ENCODE measurements at places on chromosomes 5 and 9.

GRCh38 chr5:68450245-68450852, 234.8 kb downstream of the PIK3R1 start:
- DNase-seq = no peak

DNA sequence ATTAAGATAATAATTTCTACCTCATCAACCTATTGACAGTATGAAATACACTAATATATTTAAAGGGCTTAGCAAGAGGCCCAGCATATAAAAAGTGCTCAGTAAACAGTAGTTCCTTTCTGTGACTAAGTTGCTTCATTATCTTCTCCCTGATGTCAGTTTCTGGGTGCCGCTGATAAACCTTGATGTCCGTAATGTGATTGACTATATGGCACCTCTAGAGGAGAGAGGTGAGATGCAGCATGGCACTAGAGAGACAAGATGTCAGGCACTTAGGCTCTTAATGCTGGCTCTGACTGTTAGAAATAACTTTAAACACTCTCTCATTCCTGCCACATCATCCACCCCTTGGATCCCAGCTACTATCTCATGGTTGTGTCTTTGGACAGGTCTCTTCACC, 455.9 kb upstream of the KLF4 start:
- DNase-seq = no peak

DNA sequence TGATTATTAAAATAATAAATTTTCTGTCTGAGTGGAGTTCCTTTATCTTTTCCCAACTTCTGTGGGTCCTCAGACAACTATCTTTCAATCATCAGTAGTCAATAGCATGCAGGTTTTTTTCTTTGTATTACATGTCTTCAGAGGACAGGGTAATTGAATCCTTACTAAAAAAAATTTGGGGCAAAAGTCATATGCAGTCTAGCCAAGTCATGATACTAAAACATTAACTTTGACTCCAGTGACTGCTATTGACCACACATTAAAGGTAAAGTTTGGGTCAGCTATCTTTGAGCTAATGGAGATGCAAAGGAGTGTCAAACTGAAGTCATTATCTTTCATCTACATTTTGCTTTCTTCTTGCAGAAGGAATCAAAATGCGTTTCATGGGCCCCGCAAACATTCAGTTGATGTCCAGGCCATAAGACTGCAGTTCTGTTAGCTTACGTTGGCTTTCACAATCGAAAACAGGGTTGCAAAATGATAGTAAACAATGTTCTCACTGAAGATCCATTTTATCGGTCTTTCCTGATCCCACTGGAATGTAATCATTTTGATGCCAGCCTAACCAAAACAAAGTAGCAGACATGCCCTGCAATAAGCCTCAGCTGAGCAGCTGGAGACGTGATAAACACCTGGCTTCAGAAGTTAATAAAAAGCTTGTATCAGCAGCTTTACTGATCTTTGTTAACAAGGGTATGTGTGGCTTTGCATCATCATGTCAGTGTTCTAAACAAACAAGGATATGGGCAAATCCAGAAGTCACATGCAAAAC, 186.1 kb upstream of the PRLR start:
- DNase-seq = no peak

DNA sequence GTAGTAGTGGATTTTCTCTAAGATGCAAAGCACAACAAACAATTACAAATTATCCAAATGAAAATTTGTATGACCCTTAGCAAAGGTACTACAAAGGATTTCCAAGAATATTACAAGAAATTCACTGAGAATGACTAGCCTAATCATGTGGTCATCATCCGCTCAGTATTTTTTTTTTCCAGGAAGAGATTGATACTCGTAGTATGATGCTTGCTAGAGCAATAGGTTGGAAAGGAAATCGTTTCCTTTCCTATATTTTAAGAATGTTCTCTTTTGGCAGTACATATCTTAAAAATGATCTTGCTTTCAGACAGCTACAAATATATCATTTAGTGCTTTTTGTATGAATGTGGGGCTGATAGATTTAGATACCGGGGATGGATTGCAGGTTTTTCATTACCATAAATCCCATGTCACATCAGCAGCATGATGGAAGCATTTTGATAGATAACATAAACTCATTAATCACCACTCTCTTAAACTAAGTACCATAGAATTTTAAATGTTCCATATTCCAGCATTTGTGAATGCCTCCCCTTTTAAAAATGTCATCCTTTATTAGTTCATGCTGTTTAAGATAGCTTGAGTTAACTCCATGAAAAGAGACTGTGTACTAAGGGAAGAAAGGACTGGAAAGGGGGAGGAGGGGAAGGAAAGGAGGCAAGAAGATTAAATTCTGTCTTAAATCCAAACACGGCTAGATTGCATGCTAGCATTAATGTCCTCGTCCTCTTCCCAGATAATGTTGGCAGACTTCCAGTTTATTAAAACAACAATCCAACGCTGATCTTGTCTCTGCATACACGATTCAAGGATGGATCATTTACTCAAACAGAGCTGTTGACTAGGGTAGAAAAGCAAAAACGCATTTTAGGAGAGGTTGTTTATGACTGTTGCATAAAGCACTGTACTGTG, 311.7 kb upstream of the ZNF608 start:
- DNase-seq = no peak

- no peak for DNase-seq
Observed at GRCh38 chr9:130142641-130143040, 29.6 kb upstream of the NCS1 start.

DNA sequence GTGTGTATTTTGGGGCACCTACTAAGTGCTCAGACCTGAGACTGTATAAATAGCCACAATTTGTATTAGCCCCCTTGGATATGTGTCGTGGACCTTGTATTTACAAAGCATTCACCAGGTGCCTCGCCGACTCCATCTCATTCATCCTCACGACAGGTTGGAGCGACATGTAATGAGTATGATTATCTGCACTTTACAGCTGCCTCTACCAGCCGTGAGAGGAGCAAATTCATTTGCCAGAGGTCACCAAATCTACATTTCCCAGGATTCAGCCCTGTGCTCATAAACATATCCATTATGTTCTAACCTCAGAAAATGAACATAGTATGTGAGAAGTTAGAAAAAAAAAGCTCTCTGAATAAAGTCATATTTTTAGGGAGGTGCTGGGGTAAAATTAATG, 167.4 kb downstream of the ZDHHC21 start:
- DNase-seq = no peak

- no peak for DNase-seq
Observed at GRCh38 chr5:167442922-167443321, 848.5 kb upstream of the WWC1 start.

DNA sequence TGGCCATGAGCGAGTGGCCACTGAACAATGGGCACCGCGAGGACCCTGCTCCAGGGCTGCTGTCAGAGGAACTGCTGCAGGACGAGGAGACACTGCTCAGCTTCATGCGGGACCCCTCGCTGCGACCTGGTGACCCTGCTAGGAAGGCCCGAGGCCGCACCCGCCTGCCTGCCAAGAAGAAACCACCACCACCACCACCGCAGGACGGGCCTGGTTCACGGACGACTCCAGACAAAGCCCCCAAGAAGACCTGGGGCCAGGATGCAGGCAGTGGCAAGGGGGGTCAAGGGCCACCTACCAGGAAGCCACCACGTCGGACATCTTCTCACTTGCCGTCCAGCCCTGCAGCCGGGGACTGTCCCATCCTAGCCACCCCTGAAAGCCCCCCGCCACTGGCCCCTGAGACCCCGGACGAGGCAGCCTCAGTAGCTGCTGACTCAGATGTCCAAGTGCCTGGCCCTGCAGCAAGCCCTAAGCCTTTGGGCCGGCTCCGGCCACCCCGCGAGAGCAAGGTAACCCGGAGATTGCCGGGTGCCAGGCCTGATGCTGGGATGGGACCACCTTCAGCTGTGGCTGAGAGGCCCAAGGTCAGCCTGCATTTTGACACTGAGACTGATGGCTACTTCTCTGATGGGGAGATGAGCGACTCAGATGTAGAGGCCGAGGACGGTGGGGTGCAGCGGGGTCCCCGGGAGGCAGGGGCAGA, 53.3 kb downstream of the JADE2 start:
- DNase-seq = no peak

- DNase-seq = no peak
Observed at GRCh38 chr5:79505138-79505537, 8.8 kb downstream of the HOMER1 start.

GRCh38 chr9:36158122-36158521, 11.1 kb upstream of the CCIN start:
- DNase-seq = no peak

Measured in T-helper 17 cell (primary cell).